ENCODE measurements at places on chromosomes 3 and 15. TPM values are rescaled to one million over a fixed set of nuclear protein-coding genes. Genes with fewer than 3 reads are reported as not detected.

GRCh38 chr15:56534728-56535127 lies 69.8 kb upstream of the MNS1 start:
- DNase-seq: no peak

- DNase-seq: peak; percentile 34
These were observed 14.4 kb downstream of the EFCC1 start for GRCh38 chr3:129015388-129016105.

GRCh38 chr3:170038434-170039110 lies 777 bp downstream of the GPR160 start:
- no peak for DNase-seq

DNA sequence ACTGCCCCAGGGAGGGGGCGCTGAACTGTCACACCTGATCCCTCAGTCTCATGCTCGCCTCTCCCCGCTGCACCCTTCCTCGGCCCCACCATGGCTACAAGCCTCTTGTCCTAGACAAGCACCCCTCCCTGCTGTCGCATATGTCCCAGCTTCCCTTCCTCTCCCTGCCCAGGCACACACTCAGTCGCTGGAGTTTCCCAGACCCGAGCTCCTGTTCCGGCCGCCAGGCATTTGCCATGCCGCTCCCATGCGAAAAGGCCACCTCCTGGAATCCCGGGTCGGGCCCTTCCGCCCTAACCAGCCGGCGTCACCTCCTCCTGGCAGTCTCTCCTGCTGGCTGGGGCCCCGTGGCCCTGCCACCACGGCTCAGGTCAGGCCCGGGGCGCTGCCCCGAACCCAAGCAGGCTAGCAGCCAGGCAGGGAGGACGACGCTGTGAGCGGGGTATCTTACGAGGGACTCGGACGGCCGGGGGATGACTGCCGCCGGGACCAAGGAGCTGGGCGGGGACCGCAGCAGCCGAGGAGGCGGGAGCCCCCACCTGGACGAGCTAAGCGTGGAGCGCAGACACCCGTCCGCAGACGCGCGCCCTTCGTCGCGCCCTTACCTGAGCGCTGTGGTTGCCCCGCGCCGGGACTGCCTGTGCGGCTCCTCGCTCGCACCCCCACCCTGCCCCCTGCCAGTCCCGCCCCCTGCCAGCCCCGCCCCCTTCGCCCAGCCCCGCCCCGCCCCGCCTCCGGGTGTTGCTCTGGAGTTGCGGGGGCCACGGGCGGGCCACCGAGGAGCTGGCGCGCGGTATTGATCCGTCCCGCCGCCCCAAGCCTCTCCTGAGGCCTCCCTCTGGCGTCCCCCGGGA lies at the start of gene ALS2CL:
Gene ALS2CL, minus strand, starts transcription at position 642 of the 854 bp plus-strand sequence. CDS start 4,239 bp downstream, outside the sequence.
- DNase-seq: no peak

Gene HGD
- not detected for total RNA-seq

Gene ZNF502
- 6.8 TPM for total RNA-seq
